ENCODE measurements at places on chromosomes 4 and X.

DNA sequence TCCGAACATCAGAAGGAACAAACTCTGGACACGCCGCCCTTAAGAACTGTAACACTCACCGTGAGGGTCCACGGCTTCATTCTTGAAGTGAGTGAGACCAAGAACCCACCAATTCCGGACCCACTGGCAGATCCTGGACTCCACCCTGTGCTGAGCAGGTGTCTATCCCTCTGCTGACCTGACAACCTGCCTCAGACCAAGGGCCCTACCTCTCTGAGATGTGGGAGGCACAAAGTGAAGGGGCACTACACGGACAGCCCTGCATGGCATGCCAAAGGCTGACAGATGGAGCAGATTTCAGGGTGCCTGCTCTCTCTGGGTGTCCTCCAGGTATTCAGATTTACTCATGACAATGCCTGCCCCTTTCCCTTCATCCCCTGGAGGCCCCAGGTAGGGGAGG is 14.0 kb upstream of the HSFX1 start:
- ATAC-seq, result no peak

DNA sequence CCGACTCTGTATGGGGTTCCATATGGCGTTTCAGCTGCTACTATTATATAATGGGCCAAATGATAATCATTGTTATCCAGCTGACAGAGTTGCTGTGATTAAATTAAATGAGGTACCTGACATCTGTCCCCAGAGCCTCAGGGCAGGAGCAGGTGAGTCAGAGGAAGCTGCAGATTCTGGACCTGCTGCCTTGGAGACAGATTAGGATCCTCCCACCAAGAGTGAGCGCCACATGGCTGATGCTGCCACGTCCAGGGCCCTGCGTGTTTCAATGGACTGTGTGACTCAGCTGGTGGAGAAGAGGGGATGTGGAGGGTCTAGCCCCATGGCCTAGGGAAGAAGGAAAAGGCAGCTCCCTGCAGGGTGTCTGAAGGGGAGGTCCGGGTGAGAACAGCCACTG is 28.3 kb upstream of the UXT start:
- no peak for ATAC-seq

- ATAC-seq, result no peak
These were observed 505 bp upstream of the PKD2 start for GRCh38 chr4:88006956-88007303.

DNA sequence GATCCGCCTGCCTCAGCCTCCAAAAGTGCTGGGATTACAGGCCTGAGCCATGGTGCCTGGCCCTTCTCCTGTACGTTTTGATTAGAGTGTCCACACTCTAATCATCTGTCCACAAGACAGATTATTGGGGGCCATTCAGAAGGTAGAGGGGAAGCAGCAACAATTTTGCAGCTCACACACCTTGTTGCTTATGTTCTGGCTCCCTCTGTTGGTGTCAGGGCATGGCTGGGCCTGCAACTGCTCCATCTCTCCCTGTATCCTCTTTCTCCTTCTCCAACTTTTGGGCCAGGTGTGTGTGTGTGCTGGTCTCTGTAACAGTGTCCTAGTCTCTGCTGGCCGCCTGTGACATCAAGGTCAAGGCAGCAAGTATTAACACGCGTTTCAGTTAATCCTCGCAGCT is 125.5 kb upstream of the MBNL3 start:
- no peak for ATAC-seq

DNA sequence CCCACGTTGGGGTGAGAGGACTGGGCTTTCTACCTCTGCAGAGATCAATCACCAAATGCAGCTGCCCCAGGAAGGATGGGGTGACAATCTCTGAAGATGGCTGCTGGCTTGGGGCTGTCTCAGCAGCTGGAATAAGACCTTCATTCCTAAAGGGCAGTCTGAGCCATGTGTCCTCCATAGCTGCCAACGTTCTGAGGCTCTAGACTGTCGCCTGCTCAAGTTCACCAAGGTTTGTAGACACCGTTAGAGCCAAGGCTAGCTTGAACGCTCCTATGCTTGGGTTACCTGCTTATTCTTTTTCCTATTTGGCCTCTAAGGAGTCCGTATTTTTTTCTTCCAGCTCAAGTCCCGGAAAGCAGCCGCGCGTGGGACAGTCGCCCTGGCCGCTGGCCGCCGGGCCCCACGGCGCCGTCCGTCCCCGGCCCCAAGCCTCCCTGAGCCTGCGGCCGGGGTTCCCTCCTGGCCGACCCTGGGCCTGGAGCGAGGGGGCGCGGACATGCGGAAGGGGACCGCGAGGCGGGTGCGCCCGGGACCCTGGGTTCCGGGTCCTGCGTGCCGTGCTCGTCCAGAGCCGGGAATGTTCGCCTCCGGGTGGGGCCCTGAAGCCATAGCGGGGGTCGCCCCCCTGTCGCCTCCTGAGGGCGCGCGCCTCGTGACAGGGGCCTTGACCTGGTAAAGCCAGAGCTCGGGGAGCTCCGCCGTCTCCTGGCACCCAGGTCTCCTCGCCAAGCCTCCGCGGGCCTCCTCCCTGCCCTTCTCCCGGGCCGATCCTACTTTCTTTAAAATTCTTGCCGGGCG is 23.3 kb downstream of the MRFAP1 start:
- no peak for ATAC-seq

DNA sequence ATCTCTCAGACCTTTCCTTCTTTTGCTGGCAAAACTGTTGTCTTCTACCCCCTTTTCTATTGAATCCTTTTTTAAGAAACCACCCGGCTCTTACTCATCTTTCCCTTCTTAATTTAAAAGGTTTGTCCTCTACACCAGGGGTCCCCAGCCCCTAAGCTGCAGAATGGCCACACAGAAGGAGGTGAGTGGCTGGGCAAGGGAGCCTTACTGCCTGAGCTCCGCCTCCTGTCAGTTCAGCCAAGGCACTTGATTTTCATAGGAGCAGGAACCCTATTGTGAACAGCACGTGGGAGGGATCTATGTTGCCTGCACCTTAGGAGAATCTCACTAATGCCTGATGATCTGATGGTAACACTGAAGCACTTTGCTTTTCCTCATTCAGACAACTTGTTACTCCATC is 726.3 kb upstream of the INTU start:
- ATAC-seq, result no peak

GRCh38 chr4:172780566-172781081 is 388.0 kb upstream of the GALNT7 start:
- ATAC-seq, result no peak

DNA sequence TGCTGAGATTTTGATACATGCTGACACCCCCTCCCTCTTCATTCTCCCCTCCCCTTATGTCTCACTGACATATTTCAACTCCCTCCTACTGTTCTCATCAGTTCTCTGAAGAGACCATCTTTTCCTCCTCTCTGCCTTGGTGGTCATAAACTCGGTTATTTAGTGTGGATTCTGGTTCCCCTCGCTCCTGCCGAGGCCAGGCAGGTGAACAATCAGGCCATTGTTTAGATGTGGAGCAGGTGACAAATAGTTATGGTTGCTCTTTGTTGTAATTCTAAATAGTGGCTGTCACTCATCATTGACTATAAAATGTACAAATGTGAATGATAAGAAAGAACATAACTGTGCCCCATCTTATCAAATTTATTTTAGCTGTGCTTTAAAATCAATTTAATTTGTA is 324.6 kb downstream of the BCOR start:
- no peak for ATAC-seq

GRCh38 chr4:40614031-40614430 is 15.6 kb downstream of the RBM47 start:
- ATAC-seq, result no peak

- no peak for ATAC-seq
These were observed 9.7 kb downstream of the BOD1L1 start for GRCh38 chr4:13617801-13618200.

DNA sequence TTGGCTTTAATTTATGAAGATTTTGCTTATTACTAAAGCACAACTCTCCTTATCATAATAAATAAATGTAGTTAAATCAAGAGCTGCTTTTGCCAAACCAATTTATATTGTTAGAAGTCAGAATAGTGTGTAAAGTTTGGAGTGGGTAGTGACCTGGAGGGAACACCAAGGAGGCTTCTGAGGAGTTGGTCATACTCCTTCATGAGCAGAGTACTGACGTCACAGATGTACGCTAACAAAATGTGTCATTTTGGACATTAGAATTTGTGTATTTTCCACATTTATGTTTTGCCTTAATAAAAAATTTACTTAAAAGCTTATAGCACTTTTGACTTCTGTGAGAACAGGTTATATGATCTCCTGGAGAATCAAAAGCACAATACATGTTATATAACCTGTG is 953.5 kb upstream of the INTU start:
- ATAC-seq, result no peak

- ATAC-seq, result no peak
These were observed 51.5 kb upstream of the TBC1D9 start for GRCh38 chr4:140807491-140808252.

GRCh38 chr4:89899152-89899551 is 4.5 kb downstream of the MMRN1 start:
- no peak for ATAC-seq

- no peak for ATAC-seq
These were observed 21.0 kb downstream of the MAOA start for GRCh38 chrX:43676971-43677572.

DNA sequence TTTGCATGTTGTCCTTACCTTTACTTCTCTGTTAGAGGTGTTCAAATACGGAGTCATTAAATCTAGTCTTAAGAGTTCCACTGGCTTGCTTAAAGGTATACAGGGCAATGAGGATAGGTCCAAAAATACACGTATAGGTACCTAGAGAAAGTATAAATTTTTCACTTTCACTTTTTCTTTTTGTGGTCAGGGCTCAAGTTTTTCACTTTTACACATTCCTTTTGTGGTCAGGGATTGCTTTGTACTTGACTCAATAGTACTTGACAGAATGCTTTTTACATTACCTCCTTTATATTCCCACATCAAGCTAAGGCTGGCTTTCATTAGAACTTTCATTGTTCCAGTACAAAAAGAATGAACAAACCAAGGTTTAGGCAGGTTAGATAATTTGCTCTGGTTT is 21.7 kb downstream of the TMEM184C start:
- ATAC-seq, result no peak

DNA sequence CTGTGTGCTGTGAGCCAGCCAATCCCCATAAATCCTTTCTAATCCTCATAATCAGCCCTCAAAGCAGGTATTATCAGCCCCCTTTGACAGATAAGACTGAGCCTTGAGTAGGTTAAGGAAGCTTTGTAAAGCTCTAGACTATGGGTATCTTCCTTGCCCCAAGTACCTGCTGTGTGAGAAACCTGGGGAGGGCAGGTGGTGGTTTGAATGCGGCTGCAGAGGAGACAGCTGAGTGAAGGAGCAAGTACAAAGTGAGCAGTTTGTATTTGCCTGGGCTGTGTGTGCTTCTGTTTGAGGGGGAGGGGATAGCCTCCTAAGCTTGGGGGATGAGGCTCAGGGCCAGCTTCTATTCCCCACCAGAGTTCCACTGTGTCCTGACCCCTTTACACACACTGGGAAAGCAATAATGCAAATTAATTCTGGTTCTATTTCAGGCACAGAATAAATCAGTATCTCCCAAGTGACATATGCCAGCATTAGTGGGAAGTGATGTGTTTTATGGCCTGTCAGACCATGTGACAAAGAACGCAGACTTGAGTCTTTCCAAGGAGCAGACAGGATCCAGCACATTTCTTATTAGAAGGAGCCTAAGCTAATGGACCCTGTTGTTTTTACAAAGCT is 63.5 kb downstream of the EVC start:
- no peak for ATAC-seq

GRCh38 chrX:11952176-11952720 is 186.0 kb upstream of the FRMPD4 start:
- ATAC-seq, result no peak

- ATAC-seq, result no peak
These were observed 10.0 kb downstream of the ADAM29 start for GRCh38 chr4:174928174-174928573.

Measured in activated CD4-positive, CD25-positive, alpha-beta regulatory T cell treated with anti-CD3 and anti-CD28 coated beads, Interleukin-2, amount 50 U/mL, for 24 hours (primary cell).